ENCODE measurements at places on chromosomes 5 and 9.

- DNase-seq = peak; percentile 79
Observed at GRCh38 chr5:139765409-139766217, 30.0 kb upstream of the PSD2 start.

GRCh38 chr5:78984439-78985115, 533 bp downstream of the ARSB start:
- DNase-seq = peak; percentile 80

DNA sequence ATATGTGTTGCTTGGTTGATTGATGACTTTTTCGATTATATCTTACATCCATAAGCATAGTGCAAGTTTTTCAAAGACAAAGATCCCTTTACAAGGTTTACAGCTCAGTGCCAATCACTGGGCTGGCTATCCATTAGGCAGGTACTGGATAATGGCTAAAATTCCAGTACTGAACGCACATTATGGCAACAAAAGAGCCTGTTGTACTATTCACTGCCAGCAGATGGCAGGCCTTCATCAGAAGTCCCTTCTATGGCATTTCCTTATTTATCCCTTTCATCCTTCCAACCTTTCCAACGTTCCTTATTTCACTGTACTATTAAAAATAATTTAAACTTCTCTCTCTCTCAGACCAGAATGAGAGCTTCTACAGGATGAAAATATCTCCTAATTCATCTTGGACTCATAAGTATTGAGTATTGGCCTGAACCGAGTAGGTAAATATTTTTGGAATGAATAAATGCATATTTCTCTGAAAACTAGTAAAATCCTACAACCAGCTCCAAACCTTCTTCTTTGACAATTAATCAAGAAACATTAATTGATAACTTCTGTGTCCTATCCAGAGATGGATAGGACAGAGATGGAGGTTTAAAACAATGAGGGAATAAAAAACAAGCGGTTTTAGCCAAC, 6.7 kb upstream of the WNT8A start:
- peak; percentile 13 for DNase-seq

DNA sequence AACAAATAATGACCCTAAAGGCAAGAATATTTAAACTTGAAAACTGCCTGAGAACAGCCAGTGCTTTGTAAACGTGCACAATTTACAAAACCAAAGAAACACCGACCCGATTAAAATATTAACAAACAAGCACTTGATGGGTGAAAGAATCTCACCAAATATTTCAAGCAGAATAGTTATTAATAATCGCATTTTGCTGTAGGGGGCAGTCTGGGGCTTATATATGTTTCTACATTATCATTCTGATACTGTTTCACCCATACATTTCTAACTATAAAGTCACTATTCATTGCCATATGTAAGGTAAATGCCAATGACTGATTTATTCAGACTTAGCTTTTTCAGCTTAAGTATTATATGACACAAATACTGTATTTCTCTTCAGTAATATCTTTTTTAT, 37.7 kb downstream of the UBAP2 start:
- no peak for DNase-seq

DNA sequence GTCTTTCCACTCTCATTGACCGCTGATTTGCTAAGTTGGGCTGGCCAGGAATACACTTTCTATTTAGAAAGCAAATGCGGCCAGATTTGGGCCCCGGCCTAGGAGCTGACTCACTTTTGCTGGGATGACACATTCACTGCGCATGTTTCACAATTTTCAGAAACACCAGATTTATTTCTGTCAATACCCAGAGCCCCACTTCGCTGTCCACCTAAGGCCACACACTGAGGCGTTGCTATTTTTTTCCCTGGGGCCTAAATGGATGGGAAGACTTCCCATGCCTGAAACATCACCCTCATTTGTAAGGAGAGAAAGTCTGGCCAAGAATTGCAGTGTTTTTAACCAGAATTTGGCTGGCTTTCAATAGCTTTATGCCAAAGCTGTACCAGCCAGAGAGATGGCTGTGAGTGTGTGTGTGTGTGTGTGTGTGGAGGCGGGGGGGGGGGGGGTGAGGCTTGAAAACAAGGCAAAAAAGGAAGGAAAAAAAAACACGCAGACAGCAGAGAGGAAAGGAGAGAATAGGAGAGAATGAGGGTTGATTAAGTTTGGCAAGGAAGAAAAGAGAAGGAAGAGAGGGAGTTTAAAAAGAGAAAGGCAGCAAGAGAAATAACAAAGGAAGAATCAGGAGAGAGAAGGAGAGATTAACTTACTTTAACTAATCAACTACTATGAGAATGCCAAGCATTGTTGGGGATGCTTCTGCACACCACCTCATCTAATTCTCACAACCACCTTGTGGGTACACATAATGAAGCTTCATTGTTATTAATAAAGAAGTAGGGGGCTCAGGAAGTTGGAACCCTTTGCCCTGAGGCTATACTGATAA, 261.4 kb upstream of the KLF4 start:
- peak; percentile 82 for DNase-seq

GRCh38 chr5:133865113-133865512, 103.3 kb downstream of the C5orf15 start:
- DNase-seq = no peak

GRCh38 chr9:16623989-16624743, 246.3 kb downstream of the BNC2 start:
- no peak for DNase-seq

- DNase-seq = no peak
Observed at GRCh38 chr9:136367296-136368145, 4.0 kb upstream of the DNLZ start.

GRCh38 chr5:164708831-164709230, 1203.4 kb downstream of the MAT2B start:
- no peak for DNase-seq

GRCh38 chr5:138647794-138648410, 72.7 kb upstream of the HSPA9 start:
- DNase-seq = no peak

- no peak for DNase-seq
Observed at GRCh38 chr5:91957666-91958065, 574.5 kb upstream of the ARRDC3 start.

DNA sequence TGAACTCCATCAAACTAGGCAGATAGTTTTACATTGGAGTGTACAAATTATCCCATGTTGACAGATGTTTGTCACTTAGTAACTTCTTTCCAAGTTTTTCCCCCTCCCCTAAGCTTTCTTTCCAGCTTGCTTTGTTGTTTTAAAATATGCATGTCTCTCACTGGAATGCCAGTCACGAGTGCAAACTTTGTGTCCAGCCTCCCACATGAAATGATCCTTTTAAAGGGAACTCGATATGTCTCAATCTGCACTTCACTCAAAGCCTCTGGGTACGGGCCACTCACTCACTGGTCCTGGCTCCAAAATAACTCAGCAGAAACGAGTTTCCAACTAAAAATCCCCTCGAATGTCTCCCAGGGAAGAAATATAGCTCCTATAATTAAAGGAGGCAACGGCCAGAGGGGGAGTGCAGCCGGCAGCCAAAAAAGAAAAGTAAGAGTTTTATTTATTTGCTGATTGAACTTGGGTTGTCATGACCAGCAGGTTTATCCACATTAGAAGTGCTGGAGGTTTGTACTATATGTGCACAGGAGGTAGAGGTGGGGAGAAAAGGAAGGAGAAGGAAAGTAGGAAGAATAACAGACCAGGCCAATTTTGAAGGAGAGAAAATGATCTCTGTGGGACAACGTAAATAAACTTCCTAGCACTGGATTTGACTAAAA, 17.5 kb downstream of the NR2F1 start:
- DNase-seq = no peak

DNA sequence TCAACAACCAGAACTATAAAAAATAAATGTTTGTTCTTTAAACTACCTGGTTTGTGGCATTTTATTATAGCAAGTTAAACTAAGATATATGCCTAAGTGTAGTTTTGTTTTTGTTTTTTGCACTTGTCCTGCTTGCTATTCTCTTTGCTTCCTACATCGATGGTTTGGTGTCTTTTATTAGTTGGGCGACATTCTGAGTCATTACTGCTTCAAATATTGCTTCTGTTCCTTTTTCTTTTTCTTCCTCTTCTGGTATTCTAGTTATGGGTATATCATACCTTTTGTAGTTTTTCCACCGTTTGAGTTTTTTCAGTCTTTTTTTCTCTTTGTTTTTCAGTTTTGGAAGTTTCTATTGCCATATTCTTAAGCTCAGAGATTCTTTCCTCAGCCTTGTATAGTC, 86.9 kb downstream of the MACIR start:
- DNase-seq = no peak

DNA sequence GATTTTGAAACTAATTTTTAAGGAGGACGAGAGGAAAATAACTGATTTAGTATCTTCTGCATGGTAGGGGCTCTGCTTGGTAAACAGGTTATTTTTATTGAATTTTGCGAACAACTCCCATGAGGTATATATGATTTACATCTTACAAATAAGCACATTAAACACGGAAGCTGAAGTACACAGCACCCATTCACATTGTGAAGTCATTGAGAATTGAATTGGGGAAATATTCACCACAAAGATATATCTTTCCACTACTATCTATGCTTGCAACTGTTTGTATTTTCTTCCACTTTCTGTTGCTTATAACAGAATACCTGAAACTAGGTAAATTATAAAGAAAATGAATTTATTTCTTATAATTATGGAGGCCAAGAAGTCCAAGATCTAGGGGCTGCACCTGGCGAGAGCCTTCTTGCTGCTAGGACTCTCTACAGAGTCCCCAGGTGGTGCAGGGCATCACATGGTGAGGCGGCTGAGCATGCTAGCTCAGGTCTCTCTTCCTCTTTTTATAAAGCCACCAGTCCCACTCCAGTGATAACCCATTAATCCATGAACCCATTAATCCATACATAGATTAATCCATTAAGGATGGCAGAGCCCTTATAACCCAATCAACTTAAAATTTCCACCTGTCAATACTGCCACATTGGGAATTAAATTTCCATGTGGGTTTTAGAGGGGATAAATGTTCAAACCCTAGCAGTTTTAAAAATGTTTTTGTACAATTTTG, 79.0 kb upstream of the ZNF608 start:
- no peak for DNase-seq

DNA sequence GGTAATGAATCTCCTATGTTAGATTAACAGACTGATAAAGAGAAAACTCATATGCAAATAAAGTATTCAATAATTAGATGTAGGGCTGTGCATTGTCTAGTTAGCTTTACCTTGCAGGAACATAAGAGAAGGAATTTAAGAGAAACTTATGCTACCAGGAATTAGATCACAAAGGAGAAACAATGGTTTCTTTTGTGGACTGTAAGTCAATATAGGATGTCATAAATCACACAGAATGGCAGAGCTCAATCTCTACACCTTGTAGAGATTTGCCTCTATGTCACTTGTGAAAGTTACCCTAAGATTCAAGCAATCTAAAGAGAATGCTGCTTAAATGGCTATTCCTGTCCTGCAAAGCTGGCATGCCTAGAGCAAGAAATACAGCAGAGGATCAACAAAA, 26.0 kb downstream of the SLCO4C1 start:
- DNase-seq = no peak

DNA sequence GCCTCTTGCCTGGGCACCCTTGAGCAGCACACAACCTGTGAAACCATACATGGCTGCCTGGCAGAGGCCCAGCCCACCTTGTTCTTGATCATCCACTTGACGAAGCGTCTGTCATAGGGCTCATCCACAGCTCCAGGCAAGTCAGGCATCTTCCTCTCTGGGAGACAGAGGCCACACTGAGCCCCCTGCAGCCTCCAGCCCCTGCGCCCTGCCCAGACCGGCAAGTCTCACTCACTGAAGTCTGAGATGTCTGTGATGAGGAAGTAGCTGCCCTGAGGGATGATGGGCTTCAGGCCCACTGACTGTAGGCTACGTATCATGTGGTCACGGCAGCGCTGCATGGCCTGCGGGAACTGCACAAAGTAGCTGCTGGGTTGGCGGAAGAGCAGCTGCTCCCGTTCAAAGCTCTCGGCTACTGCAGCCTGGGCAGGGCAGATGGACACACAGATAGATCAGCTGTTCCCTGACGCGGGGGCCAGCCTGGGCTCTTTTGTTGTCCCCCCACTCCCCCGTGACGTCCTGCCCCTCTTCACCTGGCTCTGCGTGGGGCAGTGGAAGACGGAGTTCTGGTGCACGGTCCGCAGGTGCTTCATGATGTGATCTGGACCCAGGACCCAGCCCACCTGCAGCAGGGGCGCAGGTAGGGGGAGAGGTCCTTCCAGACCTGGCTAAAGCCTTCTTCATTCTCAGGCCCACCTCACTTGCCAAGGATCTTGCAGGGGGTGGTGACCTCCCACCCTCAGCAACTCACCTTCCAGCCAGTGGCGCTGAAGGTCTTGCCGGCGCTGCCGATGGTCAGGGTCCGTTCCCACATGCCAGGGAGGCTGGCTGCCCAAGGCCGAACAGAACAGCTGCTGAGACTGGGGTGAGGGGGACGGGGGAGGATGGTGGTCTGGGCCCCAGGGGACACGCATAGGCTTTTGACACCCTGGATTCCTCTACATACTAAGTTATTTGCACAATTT, 5.9 kb upstream of the SPOUT1 start:
- DNase-seq = no peak

DNA sequence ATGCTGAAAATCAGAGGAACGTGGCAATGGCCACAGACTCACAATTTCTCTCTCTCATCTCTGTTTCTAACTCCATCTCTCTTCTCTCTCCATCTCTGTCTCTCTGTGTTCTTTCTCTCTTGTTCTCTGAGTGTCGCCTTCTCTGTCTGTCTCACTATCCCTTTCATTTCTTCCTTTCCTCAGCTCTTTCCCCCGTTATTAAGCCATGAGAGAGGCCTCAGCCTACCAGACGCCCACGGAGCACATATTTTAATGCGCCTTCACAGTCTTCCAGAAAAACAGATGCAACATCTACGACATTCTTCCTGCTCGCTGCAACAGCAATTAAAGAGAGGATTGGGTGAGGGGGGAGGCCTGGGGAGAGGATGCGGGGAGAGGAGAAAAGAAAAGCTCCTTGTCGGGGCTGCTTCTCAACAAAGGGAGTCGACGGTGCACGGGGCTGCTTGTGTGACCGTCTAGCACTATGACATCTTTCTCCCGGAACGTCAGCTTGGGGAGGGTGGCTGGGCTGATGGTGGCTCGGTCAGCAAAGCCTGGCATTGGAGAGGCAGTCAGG, 37.7 kb upstream of the NEURL1B start:
- no peak for DNase-seq

GRCh38 chr5:89081360-89081759, 198.4 kb upstream of the MEF2C start:
- DNase-seq = no peak

Data from T1000 (cell line).